Fibroblast of villous mesenchyme (primary cell): ENCODE measurements at places on chromosomes 7 and 10.

- DNase-seq, result no peak
Observed at GRCh38 chr7:11895337-11895736, 63.3 kb upstream of the THSD7A start.

DNA sequence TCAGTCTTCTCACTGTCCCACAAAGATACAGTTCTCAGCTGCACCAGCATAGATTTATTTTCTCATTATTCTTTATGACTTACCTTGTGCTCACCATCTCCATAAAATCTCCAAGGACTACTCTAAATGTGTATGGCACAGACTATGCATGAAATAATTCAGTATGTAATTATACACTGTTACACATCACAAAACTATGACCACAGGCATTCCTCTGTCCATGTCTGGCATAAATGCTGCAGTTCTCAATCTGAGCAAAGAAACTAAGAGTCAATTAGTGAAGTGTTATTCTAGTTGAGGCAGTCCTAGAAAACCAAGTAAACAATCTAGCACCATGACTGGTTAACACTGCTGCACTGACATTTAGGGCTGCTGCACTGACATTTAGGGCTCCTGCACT is 2.7 kb downstream of the CYCS start:
- DNase-seq, result no peak

DNA sequence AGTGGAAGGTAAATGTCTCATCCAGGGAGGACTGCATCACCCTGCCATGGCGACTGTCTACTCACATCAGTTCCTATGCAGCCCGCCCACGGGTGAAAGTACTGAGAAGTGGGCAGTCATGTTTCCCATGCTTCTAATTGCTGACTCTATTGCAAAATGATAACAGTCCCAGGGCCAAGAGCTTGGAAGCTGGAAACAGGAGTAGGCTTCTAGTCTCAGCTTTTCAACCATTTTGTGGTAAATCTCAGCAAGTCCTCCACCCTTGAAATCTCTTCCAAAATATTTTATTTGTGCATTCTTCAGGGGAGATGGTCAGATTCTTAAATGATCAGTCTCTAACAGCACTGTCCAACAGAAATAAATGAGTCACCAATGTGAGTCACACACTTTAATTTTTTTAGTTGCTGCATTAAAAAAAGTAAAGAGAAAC is 48.1 kb upstream of the TARP start:
- peak; percentile 55 for DNase-seq

DNA sequence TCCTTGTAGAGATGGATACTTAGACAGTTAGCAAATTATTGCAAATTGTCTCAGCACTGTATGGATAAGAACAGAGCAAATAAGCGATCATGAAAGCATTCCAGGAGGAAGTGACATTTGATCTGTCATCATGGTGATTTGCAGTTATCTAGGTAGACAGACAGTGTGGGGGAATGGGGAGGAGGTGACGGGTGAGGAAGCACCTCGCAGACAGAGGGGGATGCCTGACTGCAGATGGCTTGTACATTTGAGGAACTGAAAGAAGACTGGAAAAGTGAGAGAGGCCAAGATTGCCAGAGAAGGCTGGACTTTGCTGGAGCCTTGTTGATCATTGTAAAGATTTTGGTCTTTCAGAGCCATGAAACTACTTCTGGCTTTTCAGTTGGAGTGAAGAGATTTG is 318.2 kb upstream of the CELF2 start:
- no peak for DNase-seq

GRCh38 chr7:30874656-30875302 is 36.9 kb upstream of the AQP1 start:
- DNase-seq, result no peak

- peak; percentile 53 for DNase-seq
Observed at GRCh38 chr7:3897430-3898372, 596.6 kb downstream of the SDK1 start.

GRCh38 chr10:8229153-8229552 is 174.7 kb downstream of the GATA3 start:
- DNase-seq, result no peak
